Sigmoid colon (tissue), 7 donors: ENCODE measurements at places on chromosomes 4 and X. TPM values are rescaled to one million over a fixed set of nuclear protein-coding genes. Genes with fewer than 3 reads are reported as not detected.

TKTL1 gene
- under 0.01 TPM for total RNA-seq

EDA gene
- total RNA-seq, result 4.6 TPM

PDCL2 gene
- total RNA-seq, result not detected

BMPR1B gene
- 2.0 TPM for total RNA-seq

DSPP gene
- total RNA-seq, result not detected

ATP1B4 gene
- total RNA-seq, result not detected

GIMD1 gene
- total RNA-seq, result not detected

TIGD4 gene
- 0.33 TPM for total RNA-seq

ABLIM2 gene
- 7.1 TPM for total RNA-seq

GRCh38 chr4:6974138-6974848, 64.7 kb downstream of the TBC1D14 start:
- peak; percentile 89 for DNase-seq

DNA sequence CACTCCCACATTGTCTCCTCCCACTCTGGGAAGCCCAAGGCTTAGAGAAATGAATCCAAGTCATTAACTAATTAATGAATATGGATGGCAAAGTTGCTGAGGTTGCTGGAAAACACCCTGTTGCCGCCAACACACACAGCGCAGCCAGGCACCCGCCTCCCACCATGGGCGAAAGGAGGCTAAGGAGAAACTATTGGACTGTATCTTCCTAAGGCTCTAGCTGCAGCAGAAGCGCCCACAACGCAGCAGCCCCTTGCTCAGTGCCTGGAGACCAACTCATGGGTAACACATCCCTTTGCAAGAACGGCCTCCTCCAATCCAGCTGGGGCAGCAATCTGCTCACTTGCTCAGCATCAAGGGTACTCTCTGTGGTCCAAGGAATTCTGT, 34.2 kb downstream of the TSC22D3 start:
- no peak for DNase-seq

DNA sequence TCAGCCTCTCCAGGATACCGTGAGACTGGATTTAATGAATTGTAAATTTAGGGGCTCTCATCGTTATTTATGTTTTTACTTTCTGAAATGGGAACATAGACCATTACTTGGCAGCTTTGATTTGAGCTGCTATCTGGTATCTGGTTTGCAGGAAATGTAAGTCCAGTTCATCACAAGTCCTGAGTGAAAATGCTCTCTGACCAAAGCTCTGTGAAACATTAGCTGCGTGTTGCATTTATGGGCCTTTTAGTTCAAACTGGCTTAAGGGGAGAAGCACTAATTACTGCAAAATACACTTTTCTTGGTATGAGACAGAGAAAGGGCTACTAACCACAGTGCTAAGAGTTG, 420 bp downstream of the CC2D2A start:
- DNase-seq, result no peak

DNA sequence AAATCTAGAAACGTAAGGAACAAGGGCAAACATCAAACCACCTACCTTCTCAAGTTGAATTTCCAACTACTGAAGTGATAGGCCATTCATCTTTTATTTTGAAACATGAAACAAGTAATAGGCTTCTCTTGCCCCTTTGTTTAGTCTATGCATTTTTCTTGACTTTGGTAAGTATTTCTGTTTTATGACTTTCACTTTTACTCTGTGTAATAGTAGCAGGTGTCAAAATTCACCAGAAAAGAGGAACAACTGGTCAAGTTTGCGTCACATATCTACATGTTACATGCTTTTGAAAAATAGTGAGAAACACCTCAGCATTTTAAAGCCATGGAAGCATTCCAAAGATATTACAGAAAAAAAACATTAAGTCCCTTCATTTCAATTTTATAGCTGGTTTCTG, 157.1 kb upstream of the FTHL17 start:
- no peak for DNase-seq

- no peak for DNase-seq
Observed at GRCh38 chr4:116733370-116733769, 352.0 kb downstream of the TRAM1L1 start.

- no peak for DNase-seq
Observed at GRCh38 chrX:45479196-45479834, 278.6 kb upstream of the DIPK2B start.

DNA sequence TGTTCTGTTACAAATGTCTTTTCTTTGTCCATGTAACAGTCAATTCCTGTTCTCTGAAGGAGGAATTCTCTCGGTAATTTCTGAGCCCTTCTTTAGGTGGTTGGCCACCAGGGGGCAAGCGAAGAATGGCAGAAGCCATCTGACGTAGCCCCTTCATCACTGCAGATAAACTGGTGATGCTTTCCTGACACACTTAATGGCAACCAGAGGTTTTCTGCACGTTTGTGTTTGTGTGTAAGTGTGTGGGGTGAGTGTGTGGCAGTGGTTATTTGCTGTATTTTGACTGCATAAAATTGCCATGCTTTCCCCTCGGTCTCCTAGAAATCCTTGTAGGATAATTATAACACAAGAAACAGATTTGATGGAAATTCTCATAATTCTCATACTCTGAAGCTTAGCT, 64.8 kb upstream of the STOX2 start:
- DNase-seq, result peak; percentile 83

DNA sequence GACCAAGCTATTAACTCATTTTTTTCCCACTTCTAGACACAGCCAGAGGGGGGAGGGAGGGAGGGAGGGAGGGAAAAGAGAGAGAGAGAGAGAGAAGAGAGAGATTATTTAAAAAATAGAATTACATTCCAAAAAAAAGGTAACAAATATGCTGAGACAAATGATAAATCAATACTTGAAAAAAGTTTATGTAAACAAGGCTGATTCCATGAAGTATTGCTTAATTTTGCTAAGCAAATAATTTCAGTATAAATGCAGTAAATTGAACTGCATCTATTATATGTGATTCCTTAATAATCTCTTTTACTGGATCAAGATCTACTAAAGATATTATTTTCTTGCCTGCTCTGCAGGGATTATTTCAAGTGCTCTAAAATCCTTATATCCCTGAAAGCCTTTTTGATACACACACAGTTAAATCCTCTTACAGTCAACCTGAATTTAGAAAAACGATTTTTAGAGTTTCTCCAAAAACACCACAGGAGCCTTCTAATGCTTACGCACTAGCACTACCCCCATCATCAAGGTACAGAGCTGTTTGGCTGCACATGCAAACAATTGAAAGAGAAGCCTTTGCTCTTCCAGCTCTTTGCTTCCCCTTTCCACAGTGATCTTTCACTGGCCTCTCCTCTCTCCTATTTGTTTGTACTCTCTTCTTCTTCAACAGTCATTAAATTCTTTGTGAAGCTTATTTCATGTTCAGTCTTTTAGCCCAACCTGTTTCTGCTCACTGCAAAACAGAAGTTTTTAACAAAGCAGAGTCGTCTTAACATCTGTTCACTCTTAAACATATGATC, 426.3 kb upstream of the FAM241A start:
- DNase-seq, result no peak

- no peak for DNase-seq
Observed at GRCh38 chrX:74408304-74408703, 13.0 kb upstream of the SLC16A2 start.

DNA sequence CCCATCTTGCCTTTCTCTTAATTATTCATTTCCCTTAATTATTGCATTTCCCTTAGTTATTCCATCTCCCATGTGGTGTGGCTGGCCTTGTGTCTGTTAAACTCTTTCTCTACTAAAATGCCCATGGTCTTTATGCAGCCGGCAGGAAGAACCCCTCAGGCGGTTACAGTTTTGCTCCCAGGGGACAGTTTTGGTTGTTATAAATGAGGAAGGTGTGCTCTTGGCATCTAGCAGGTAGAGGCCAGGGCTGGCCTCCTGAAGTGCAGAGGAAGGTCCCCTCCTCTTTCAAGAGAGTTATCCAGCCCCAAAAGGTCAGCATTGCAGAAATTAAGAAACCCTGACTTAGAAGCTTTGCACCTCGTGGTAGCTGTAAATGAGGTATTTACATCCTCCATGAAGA, 18.0 kb downstream of the TBL1X start:
- DNase-seq, result no peak

GRCh38 chrX:3160756-3161155, 119.5 kb downstream of the ARSF start:
- DNase-seq, result no peak
